ENCODE measurements at places on chromosomes 16 and 17. TPM values are rescaled to one million over a fixed set of nuclear protein-coding genes. Genes with fewer than 3 reads are reported as not detected.

GRCh38 chr17:17508646-17509591 is 12.7 kb upstream of the RASD1 start:
- no peak for DNase-seq

DNA sequence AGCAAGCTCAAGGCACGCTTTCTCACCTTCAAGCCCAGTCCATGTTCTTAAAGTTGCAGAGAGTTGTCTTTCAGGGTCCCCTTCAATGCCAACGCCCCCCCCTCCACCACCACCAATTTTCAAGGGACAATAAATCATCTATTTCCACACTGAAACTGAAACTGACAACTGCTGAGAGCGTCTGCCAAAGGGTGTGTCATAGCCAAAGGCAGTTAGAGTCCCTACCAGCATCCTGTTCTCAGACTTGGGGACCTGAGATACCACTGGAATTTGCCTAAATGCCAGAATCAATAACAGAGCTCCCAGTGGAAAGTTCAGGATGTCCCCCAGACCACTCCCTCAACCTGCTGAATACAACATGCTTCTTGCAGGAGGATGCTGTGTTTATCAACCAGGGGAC is 133.2 kb upstream of the SOX9 start:
- DNase-seq = no peak

- no peak for DNase-seq
Observed at GRCh38 chr17:65190467-65191097, 53.4 kb downstream of the RGS9 start.

Gene MYO1C
- 153 TPM for total RNA-seq

DNA sequence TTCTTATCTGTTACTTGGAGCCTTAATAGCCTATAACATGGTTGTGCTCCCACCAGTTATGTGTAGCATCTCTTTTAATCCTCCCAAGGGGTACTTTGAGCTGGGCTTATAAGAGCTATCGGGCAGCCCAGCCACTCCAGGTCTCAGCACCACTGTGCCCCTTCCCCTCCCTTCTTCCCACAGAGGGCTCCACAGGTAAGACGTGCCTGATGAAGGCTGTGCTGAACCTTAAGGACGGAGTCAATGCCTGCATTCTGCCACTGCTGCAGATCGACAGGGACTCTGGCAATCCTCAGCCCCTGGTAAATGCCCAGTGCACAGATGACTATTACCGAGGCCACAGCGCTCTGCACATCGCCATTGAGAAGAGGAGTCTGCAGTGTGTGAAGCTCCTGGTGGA is 7.0 kb downstream of the TRPV2 start:
- no peak for DNase-seq

- DNase-seq = no peak
Observed at GRCh38 chr16:66984892-66985311, 3.5 kb upstream of the CES4A start.

Gene ZNF319
- 3.3 TPM for total RNA-seq

DNA sequence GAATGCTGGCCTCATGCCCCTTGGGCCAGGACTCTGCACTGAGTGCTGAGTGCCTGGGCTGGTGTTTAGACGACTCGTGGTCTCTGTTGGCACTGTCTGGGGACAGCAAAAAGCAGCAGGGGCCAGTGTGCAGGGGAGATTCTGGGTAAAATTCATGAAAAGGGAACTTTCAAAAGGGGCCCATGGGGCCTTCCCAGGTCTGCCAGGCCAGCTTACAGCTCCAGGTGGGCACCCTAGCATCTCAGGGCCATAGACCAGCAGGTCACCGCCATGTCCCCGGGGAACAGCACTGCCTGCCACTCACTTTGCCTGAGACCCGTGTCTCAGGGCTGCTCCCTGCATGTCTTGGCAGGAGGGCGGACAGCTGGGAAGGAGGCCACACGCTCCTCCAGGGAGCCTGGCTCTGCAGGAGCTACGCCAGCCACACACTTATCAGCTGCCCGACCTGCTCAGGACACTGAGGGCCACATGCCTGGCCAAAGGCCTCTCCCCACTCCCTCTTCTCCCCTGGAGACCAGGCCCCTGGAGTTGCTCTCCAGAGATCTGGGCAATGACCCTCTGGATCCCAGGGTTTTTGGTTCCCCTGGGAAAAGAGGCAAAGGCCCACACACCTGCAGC is 8.8 kb upstream of the FASN start:
- no peak for DNase-seq

- no peak for DNase-seq
Observed at GRCh38 chr16:79509906-79510305, 90.6 kb downstream of the MAF start.

DNA sequence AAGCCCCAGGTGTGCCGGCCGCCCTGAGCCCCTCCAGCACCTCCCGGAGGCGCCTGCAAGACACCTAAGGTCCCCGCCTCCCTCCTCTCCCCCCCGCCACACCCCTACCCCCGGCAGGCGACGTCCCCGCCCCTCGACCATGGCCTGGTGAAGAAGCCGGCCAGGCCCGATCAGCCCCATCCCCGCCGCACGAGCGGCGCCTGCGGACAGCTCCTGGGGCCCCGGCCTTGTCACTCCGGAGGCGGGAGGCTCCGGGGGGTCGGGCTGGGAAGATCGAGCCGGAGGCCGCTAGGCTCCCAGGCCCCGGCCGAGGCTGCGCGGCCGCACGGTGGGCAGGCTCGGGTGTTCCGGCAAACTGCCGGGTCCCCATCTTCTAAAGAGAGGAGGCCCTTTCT is 405 bp upstream of the ACE start:
- DNase-seq = no peak

DNA sequence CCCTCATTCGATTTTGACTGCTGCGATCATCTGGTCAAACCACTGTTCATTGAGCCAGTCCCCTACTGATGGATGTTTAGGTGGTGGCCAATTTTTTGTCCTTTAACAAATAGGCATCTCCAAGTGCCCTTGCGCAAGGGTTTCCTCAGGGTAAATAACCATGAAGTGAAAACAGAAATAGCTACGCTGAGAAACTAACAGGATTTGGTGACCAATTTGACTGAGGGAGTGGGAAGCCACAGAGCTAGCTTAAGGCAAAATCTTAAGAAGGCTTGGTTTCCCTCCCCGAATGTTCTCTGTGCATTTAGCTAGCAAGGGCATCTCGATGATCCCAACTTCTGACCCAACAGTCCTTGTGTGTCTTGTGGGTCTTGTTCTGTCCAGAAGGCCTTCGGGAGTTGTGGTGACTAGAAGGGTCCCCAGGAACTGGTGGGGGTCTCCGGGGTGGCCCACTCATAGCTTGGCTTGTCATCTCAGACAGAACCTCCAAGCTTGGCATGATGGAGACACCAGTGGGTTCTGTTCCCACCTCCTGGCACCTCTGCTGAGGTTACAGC is 117.2 kb downstream of the SOCS1 start:
- DNase-seq = no peak

Gene PAM16
- total RNA-seq = 18.2 TPM

GRCh38 chr16:19835196-19835595 is 49.5 kb downstream of the GPRC5B start:
- DNase-seq = no peak
